ENCODE measurements at places on chromosomes 3 and 15.

DNA sequence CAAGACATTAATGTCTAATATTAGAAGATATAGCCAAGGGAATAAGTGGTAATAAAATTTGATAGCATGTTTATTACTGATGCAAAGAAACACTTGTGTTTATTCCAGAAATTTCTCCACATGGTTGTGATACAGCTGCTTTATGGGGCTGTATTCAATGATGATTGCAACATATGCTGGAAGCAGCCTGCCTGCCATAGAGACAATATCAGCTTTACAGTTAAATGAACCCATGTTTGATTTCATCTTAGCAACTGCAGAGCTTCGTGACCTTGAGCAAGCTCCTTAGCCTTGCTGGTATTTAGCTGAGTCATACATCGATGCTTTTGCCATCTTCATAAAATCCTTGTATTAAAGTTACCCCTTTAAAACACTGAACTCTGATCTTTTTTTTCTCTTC lies 168.1 kb upstream of the STAC start:
- no peak for DNase-seq

DNA sequence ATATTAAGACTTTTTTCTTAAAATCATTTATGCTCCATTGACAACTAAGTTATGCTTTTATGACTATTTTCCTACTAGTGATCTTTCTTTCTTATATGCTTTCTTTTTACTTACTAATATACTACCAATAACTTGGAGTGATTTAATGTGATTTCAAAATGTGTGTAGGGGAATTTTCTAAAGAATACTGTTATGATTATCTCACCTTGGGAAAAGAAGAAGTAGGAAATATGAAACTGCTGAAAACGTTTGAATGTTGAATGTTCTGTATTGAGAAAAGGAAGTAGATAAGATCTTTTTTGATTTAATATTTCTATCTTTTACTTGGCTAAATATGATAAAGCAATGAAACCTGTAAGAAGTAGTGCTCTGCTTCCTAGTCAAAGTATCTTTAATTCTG lies 7.8 kb upstream of the CD200R1 start:
- no peak for DNase-seq

DNA sequence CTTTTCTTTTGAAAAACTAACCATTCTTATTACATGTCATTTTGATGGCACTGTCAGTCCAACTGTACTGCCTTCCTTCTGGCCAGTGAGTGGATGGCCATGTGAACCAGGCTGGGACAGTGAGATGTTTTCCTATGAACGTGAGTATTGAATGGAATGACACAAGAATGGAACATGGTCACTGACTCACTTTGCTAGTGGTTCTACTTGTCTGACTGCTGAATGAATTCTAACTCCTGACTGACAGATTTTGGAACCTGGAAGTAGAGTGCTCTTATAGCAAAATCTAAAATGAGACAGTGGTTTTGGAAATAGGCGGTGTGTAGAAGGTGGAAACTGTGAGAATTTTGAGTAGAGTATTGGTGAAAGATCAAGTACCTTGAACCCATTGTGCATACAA lies 606.9 kb upstream of the KCNMB2 start:
- DNase-seq: no peak

GRCh38 chr3:4019501-4019900 lies 220.3 kb downstream of the LRRN1 start:
- DNase-seq: no peak

DNA sequence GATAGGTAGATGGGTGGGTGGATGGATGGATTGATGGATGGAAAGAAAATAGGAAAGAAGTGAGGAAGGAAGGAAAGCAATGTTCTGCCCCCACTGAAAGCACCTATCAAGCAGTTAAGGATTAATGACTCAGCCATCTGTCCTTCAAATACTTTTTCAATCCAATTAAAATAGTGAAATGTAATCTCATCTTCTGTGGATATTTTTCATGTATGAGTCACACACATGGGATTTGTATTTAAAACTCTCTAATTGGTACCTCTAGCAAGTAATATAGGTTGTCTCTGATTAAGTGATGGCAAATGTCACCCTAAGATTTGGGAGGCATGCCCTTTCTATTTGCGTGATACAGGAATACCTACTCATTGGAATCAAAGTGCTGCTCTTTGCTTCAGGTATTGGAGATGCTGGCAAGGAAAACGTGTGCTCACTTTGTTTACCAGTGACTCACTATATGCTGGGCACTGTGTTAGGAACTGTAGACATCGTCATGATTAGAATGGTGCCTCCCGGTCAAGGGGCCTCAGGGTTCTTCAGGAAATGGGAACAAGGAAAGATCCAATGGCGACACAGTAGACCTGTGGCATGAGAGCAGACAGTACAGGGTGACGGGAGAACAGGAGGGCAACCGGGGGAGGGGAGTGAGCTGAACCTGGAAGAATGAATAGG lies 230.1 kb downstream of the CLSTN2 start:
- DNase-seq: peak; percentile 31

- no peak for DNase-seq
Observed at GRCh38 chr3:189260556-189261493, 89.1 kb downstream of the TPRG1 start.

All from urothelium cell line (cell line).